CD4-positive, alpha-beta T cell treated with Interleukin-4 for 1 hour (primary cell): ENCODE measurements at places on chromosomes 2 and 18.

- DNase-seq: no peak
These were observed 1382.8 kb upstream of the CELF4 start for GRCh38 chr18:38948436-38948835.

DNA sequence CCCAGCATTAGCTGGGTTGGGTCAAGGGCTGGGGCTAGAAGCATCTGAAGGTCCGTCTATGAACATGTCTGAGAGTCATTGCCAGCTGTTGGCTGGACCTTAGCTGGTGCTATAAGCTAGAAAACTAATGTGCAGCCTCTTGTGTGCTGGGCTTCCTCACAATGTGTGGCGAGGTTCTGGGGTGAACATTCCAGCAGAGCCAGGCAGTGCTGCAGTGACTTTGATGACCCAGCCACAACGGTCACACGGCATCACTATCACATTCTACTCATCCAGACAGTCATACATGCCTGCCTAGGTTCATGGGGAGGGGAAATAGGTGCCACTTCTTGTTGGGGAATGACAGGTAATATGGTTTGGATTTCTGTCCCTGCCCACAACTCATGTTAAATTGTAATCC is 260.5 kb downstream of the CYP26B1 start:
- DNase-seq: no peak

DNA sequence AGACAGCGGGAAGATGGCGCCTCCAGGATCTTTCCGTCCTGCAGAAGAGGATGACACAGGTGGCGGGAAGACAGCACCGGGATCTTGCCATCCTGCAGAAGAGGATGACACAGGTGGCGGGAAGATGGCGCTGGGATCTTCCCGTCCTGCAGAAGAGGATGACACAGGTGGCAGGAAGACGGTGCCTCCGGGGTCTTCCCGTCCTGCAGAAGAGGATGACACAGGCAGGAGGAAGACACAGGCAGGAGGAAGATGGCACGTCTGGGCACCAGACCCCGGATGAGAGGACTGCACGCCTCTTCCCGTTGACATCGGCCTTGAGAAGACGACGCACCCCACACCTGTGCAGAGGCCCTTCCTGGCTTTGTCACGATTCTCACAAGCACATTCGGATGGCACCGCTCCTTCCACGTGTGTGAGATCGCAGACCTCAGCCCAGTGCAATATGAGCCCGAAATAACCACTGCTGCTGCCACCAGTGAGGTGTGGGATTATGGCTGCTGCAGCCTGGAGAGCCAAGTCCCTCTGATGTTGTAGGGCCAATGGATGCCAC is 79.4 kb upstream of the SNTG2 start:
- DNase-seq: no peak

- DNase-seq: no peak
These were observed 365.1 kb upstream of the NETO1 start for GRCh38 chr18:73232933-73233332.
